GDM1 (cell line): ENCODE measurements at places on chromosomes 1 and 21.

DNA sequence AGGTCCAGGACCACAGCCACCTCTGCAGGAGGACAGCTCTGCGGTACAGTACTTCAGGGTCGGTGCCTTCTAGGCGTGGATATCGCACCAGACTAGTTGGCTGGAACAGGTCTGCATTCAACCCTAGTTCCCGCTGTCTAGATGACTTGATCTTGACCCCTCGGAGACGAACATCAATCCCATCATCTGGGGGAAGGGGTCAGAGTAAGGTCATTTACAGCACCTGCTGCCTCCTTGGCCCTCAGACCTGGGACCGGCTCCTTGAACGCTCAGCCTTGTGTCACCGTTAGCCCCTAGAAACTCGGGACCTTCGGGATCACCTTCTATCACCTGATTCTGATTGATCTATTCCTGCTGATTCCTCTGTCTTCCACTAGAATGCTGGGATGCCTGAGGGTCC lies 2.6 kb downstream of the HECTD3 start:
- DNase-seq: no peak

- no peak for DNase-seq
These were observed 130.4 kb upstream of the F3 start for GRCh38 chr1:94672001-94672400.

DNA sequence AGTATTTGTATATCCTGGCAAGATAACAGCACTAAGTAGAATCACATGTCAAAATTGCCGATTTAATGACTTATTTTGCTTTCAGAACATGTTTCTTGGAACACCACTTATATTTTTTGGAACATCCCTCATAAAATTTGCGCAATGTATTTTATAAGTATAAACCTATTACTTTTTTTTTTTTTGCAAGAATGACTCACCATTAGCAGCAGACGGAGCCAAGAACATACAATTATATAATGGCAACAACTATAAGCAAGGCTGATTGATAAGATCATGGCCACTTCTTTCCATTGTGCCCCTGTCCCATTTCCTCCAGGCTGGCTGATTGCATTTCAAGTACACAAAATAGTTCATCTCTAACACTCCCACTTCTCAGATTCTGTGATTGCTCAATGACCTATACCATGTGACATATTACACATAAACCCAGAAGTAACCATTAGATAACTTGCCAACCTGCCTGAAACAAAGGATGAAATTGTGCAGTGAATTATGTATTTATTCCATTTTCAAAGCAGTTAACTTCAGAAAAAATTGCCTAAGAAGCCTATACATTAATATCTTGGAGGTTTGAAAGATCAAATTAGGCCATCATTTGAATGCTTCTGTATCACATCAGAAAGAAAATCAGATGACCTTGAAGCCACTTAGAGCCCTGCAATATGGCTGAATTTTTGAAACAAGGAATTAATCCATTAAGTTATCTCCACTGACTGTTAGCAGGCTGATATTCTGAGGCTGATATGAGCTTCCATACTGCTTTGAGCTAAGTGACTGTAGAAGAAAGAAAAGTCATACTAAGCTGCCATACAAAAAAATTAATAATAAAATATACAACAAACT lies 77.8 kb upstream of the PRMT6 start:
- no peak for DNase-seq

DNA sequence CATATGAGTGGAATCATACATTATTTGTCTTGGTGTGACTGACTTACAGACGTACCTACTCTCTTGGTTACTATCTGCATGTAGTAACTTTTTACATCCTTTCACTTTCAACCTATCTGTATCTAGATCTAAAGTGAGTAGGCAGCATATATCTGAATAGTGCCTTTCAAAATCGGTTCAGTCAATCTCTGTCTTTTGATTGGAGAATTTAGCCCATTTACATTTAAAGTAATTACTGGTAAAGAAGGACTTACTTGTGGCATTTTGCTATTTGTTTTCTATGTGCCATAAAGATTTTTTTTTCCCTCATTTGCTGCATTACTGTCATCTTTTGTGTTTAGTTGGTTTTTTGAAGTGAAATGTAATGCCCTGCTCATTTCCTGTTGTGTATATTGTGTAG lies 14.2 kb downstream of the UTS2 start:
- DNase-seq: no peak

- no peak for DNase-seq
These were observed 111.1 kb upstream of the COL6A1 start for GRCh38 chr21:45870421-45870820.

DNA sequence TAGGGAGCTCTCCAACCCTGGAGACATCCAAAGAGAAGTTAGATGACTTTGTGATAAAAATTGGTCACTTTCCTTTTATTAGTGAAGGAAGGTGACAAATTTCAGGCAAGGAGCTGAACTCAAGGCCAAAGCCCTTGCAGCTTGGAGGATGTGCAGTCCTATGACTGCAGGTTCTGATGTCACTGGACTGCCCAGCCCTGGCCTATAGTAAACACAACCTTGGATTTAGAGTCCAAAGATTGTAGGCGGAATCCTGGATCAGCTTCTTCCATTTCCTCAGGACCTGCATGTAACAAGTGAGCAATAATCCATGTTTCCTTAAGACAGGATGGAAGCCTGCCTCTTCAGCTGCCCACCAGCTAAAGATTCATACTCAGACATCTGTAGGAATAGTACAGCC lies 169.3 kb upstream of the ZC3H12A start:
- DNase-seq: no peak

DNA sequence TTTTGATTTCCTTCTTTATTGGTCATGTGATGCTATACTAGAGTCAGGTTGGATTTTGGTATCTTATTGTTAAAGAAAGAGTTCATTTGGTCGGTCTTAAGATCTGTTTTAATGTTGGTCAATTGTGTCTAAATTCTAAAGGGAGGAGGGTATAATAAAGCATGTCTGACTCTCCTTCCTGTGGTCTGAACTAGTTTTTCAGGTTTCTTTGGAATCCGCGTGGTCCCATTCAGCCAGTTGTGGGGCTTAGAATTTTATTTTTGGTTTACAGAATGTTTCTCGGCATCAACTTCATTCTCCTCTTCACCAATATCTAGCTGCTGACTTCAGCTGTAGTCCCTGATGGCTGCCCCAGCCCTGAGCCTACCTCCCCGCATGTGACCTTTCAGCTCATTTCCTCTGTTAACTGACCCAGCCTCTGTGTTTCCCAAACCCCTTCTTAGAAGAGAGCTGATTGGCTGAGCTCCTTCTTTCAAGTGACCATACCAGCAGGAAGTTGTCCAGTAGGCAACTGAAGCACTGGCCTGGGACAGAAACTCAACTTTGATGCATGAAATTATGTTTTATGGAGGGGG lies 8.7 kb upstream of the MYOC start:
- DNase-seq: no peak

DNA sequence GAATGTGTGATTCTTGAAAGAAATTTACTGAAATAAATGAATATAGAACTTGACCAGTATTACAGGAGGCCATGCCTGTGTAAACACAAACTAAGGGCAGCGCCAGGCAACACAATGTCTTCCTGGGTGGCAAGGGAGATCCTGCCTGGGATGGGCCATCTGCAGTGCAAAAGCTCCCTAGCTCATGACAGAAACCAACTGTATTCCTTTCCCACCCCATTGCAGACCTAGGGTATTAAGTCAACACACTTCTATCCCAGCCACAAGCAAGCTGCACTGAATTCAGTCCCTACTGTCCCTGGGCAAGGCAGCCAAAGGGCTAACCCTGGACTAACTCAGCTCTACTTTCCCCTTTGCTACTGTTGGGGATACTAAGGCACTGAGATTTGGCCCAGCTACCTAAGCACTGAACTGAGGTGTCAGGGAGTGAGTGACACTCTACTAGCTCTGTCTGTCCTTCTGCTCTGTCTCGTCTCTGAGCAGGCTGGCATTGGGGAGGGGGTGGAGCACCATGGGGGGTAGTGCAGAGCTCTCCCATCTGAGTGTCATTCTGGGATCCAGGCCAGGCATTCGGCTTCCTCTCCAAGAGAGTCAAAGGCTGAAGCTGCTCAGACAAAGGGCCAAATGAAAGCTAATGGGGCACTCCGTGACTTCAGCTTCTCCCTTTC lies 2.5 kb downstream of the INKA2 start:
- no peak for DNase-seq

DNA sequence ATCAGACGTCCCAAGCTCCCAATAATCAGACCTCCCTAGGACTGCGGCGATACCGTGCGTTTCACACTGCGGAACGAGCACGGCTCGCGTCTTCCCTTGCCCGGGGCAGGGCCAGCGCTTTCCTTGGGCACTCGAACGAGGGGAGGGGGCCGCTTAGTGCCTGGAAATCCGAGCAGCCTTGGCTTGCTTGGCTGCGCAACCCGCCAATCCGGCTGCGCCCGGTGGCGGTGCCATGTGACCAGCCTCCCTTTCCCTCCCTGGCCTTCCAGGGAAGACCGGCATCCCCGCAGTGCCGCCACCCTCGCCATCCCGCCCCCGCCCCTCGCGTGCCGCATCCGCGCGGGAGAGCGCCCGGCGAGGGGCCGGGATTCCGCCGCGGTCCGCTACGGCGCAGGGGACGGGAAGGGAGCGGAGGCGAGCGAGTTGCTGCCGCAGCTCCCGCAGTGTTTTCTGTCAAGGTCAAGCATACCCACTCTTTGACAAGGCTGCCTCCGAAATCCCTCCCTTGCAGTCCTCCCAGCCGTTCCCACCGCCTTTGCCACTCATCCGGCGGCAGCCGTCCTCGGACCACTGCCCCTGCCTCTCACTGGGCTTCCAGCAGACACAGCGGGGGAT lies 8.3 kb upstream of the RNF19B start:
- DNase-seq: no peak

GRCh38 chr1:15355968-15356625 lies 53.6 kb upstream of the EFHD2 start:
- DNase-seq: no peak

DNA sequence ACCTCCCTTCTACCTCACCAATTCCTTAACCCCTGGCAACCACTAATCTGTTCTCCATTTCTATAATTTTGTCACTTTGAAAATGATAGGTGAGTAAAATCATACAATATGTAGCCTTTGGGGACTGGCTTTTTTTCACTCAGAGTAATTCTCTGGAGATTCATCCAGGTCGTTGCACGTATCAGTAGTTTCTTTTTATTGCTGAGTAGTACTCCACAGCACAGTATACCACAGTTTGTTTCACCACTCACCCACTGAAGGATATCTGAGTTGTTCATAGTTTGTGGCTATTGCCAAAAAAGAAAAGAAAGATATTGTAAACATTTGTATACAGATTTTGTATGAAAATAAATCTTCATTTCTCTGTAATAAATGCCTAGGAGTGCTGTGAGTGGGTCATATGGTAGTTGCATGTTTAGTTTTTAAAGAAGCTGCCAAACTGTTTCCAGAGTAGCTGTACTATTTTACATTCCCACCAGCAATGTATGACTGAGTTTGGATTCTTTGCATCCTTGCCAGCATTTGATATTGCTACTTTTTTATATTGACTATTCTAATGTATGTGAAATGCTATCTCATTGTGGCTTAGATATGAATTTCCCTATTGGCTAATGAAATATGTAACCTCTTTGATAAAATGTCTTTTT lies 3.7 kb downstream of the CHD1L start:
- no peak for DNase-seq
